Activated naive CD4-positive, alpha-beta T cell (primary cell): ENCODE measurements at places on chromosomes 16 and 17.

- DNase-seq: no peak
These were observed 22.1 kb upstream of the IL21R start for GRCh38 chr16:27379919-27380318.

DNA sequence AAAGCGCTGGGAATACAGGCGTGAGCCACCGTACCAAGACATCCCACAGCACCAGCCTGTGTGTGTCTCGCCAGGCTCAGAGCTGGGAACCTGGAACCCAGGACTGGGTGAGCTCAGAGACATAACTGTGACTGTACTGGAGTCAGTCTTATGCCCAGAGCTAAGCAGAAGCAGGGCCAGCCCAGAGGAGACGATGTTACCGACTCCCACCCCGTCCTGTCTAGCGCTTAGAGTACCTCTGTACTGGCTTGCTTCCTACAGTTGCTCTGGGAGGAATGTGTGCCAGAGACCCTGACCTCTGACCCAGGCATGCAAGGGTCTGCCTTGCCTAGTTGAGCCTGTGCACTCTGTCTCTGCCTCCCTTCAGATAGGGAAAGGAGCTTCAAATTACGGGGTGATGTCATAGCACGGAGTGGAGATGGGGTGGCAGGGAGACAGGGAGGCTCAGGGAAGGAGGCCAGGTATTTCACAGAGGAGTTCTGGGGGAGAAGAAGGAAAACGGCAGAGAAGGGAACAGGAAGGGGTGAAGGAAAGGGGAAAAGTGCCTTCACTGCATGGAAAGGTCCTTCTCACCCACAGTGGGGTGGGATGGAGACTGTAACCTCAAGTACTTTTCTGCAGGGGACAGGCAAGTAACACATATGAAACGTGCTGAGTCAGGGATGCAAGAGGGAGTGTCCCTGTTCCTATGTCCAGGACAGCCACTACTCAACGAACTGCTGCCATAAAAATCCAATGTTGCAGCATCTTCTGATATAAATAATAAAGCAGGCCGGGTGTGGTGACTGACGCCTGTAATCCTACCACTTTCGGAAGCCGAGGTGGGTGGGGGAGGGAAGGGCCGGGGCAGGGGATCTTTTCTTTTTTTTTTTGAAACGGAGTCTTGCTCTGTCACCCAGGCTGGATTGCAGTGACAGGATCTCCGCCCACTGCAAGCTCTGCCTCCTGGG, 5.8 kb upstream of the ARMC5 start:
- no peak for DNase-seq

- no peak for DNase-seq
These were observed 49.7 kb upstream of the WSCD1 start for GRCh38 chr17:6020376-6021010.

- DNase-seq: no peak
These were observed 249.7 kb upstream of the TBX2 start for GRCh38 chr17:61149862-61150362.

DNA sequence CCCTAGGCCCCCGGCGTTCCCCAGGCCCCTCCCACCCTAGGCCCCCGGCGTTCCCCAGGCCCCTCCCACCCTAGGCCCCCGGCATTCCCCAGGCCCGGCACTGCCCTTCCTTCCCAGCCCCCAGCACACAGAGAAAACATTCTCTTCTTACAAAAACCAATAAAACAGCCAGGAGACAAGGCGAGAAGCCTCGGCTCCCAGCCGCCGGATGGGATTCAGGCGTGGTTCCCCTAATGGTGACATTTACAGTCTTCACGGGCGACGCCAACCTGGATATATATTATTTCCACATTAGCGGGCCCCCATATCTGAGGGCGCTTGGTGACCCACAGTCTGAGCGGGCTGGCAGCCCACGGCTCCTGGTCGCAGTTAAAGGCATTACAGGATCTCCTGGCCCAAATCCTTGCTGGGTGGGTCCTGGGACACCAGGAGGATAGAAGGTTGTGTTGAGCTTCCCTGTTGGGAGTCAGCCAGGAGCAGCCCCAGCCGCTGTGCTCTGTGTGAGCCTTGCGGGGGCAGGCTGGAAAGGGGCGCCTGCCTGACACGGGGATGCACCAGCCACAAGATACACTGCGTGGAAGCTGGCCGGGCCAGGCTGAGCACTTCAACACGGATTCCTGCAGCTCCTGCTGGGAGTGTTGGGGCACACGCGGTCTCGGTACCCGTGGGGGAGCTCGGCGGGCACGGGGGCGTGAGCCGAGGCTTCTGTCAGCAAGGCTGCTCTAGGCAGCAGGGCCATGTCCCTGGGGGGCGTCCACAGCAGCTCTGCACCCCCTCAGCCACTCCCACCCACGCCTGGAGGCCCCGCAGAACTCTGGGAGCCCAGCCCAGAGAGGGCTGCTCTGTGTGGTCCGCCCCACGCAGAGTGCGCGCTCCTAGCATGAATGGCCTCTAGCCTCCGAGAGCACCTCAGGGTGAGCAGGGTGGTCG, 83.7 kb downstream of the LMF1 start:
- no peak for DNase-seq

DNA sequence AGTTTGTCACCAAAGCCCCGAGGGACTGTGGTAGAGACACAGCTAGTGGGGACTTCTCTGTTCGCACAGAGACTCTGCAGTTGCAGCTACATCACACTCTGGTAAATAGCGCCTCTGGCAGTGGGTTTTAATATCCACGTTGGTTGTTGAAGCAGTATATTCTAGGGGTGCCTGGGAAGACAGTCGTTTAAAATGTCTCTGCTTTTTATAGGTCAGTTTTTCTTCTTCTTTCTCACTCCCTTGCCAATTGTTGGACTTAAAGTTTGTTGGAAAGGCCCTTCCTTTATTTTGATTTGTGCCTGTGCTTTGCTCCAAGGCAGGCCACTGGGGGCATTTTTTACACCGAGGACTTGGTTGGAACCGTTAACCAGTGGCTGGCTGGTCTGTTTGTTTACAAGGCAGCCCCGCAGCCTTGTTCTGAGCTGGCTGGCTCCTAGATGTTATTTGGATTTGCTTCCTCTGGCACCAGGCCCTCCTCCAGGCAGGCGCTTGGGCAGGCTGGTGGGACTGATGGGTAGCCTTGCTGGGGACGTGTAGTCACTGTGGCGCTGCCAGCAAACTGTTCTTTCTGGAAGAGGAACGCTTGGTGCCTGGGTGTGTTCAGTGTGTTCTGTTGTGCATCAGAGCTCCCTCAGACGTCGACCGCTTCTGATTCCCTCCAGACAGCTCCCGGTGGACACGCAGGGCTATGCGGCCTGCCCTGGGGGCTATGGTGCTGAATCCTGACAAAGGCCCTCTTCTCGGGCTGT, 218.2 kb upstream of the CHMP6 start:
- no peak for DNase-seq

GRCh38 chr17:75764711-75765421, at the start of gene GALK1:
Gene GALK1 (minus strand): TSS chr17:75765192. CDS start chr17:75765136, 56 bp downstream.
- DNase-seq: peak; percentile 70

- no peak for DNase-seq
These were observed 173.8 kb downstream of the RPTOR start for GRCh38 chr17:80718428-80718827.

DNA sequence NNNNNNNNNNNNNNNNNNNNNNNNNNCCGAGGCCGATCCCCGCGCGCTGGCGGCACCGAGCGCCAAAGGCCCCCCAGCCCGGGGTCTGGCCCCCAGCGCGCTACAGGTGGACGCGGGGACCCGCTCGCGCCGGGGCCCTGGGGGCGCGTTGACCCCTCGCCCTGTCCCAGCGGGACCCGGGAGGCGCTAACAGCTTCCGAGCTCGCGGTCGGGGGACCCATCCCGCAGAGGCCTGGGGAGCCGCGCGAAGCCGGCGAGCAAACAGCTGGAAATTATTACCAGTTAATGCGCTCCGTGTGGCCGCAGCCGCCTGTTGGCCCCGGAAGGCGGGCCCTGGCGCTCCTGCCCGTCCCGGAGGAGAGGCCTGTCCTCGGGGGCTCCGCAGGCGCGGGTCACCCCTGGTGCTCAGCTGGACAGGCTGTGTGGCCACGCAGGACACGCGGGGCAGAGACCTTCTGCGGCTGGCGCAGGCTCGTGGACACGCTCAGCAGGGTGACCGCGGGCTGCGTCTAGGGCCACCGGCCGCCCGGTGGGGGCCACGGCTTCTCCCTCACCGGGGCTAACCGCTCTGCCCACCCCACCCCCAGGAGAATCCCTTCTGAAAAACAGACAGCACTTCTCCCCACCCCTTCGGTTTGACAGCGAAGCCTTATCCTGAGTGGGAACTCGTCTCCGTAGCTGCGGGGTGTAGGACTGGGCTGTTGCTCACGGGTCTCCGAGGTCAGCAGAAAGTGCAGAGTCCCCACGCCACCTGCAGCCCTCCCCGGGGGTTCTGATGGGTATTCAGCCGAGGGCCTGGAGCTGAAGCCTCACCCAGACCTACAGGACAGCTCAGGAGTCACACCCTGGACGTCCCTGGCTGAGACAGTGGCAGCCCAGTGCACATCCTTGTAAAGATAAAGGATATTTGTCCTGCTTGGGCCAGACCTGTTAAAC, 138.7 kb upstream of the RPH3AL start:
- no peak for DNase-seq

- DNase-seq: no peak
These were observed at the start of gene MFAP4 for GRCh38 chr17:19386974-19387920. Gene MFAP4 (minus strand): TSS chr17:19387190. CDS start chr17:19387155, 35 bp downstream.

DNA sequence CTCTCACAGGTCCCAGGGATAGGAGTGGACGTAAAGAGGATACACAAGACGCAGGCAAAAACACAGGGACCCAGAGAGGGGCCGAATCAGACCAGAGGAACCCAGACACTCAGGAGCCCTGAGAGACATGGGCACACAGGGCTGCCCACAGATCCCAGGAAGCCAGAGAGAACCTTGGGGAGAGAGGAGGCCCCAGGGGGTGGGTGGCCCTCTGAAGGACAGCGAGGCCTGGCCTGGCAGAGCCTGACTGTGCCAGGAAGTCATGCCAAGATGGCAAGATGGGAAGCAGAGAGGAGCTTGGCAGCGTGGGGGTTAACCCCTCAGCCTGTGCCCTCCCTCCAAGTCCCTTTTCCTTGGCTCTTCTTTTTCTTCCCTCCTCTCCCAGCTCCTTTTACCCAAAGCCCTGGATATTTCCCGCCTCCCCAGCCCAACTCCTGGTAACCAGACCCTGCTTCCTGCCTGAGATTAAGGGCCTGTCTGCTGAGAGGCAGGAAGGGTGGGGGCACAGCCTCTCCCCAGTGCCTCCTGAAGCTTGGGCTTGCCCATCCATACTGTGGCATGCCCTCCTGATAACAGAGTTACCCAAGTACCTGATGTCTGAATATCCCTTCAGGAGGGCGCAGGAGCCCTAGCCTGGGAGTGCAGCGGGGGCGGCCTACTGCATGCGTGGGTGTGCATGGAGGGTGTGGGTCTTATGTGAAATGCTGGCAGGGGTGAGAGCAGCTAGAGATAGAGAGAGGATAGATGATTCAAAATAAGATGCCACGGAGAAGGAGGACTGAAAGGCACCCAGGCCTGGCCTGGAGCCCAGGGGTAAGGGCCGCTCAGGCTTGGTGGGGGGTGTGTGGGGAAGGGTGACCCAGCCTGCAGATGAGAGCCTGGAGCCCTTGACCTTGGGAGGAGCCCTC, 6.0 kb upstream of the TBX21 start:
- DNase-seq: no peak

- DNase-seq: no peak
These were observed 14.2 kb downstream of the TERF2 start for GRCh38 chr16:69371564-69371963.

DNA sequence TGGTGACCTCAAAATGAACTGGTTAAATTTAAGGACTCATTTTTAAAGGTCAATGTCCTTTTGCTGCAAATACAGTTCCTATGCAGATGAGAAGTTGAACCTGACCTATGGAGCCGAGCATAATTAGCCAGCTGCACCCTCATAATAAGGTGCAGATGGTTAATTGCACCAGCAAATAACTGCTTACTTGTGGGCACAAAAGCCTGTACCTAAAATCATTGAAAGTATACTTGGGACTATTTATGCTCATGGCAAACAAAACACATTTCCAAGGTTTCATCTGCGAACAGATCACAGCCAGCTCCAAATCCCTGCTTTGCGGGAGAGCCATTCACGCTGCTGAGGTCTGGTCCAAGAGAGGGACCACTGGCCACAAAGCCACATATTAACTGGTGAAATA, 13.0 kb downstream of the HYDIN start:
- DNase-seq: no peak

GRCh38 chr16:52078716-52079655, 468.0 kb downstream of the TOX3 start:
- no peak for DNase-seq

DNA sequence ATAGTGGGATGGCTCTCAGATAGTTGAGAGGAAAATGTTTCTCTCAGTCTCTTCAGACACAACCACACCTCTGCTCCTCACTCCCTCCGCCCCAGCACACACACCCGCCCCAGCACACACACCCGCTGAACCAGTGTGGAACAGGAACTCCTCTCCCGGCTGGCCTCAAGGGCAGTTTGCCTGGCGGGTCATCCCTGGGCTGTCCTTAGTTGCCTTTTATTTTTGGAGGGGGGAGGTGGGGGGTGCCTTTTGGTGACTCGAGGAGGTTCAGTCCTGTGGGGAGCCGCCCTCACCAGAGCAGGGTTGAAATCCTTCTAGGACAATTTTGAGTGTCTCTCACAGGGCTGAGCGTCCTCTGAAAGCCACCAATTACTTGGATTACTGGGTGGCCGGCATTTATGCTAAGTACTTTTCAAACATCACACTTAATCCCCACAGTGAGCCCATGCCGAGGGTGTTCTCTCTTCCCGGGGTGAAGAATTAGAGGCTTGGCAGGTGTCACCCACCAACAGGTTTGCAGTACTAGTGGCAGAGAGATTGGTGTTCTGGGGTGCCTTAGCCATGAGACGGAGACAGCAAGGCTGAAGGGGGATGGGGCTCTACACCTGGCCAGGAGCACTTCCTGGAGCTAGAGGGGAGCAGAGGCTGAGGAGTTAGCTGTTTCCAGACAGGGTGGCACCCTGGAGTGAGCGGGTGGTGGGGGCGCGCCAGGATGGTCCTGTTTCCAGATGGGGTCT, 2.8 kb downstream of the RASD1 start:
- no peak for DNase-seq
